Right atrium auricular region (tissue), 2 donors: ENCODE measurements at places on chromosomes 7 and 10. TPM values are rescaled to one million over a fixed set of nuclear protein-coding genes. Genes with fewer than 3 reads are reported as not detected.

The MAT1A gene
- total RNA-seq = not detected

- DNase-seq = no peak
Observed at GRCh38 chr7:628402-628763, 98.1 kb upstream of the DNAAF5 start.

DNA sequence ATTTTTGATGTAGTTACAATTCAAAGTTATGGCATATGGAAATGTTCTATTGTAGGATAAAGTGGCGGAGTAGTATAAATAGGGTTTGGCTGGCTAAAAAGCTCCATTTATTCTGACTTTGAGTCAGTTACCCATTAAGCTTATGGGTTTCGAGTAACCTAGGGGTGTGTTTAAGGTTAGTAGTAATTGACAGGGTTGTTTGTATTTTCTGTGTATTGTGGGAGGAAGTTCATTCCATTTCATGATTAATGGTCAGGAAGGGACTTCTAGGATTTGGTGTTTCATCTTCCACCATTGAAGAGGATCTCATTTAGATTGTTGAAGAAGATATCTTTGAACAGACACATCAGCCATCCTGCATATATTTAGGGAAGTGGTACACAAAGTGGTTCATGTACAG lies 75.0 kb downstream of the BICC1 start:
- no peak for DNase-seq

DNA sequence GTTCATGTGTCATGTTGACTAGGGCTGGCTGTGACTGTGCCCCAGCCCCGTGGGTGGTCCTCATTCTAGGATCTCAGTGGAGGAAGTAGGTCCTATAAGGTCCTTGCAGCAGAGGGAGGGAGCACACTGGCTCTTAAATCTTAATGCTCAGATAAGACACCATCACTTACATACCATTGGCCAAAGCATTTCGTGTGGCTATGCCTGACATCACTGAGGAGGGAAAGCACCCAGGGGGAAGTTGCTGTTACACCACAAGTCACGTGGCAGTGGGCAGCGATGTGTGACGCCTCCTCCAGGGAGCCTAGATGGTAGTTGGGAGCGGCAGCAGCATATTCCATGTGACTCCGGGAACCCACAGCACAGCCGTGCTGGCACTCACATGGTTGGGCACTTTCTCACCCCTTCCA lies 224.7 kb upstream of the SH2B2 start:
- DNase-seq = peak; percentile 64

The ACSL5 gene
- total RNA-seq = 12.0 TPM

The CTAGE8 gene
- 1.2 TPM for total RNA-seq

The KNDC1 gene
- 0.59 TPM for total RNA-seq

The TEX47 gene
- total RNA-seq = not detected

DNA sequence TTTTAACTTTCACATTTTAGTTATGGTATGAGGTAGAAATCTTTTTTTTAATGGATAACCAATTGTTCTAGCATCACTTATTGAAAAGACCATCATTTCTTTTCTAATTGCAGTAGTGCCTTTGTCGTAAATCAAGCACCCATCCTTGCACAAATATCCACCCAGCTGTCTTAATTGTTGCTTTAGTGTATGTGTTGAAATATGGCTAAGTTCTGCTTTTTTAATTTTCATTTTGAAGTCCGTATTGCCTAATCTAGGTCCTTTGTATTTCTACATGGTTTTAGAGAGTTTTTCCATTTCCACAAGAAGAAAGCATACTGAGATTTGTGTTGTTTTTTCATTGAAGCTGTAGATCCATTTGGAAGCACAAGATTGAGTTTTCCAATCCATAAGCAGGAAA lies 259.6 kb upstream of the SEMA3E start:
- no peak for DNase-seq

DNA sequence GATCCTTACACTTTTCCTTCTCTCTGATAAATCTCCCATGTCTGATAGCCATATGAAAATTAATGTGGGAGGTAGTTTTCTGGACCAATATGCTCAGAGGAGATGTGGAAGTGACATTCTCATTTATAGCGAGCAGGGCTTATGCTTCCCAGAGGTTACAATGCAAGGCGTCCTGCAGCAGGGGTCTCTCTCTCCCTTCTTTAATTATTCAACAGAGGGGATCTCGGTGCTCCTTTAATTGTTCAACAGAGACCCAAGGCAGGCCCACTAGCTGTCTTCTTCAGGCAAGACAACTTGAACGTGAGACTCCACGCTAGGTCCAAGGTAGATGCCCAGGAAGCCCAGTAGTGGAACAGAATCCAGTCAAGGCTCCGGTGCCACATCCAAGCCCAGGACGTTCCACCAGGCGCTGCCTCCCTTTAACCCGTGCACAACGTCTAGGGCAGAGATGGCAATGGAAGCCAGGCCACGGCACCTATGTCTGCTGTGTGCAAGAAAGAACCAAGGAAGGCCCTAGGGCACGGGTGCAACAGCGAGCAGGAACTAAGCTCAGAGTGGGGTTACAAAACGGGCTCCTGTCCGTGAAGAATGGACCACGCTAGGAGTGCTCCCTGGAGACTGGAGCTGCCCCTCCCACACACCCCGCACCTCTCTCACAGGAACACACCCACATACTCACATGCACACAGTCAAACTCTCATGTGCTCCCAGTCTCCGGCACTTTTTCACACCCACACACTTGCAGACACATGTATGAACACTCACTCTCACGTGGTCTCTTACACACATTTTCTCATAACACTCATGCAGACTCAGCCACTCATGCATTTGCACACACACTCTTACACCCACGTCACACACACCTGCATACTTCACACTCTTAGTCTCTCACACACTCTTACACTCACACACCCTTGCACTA lies 230.4 kb downstream of the TNS3 start:
- DNase-seq = no peak

GRCh38 chr10:60276232-60276631 lies 113.4 kb downstream of the ANK3 start:
- no peak for DNase-seq

GRCh38 chr10:75331081-75331480 lies 70.5 kb downstream of the ZNF503 start:
- no peak for DNase-seq

The ASZ1 gene
- not detected for total RNA-seq

DNA sequence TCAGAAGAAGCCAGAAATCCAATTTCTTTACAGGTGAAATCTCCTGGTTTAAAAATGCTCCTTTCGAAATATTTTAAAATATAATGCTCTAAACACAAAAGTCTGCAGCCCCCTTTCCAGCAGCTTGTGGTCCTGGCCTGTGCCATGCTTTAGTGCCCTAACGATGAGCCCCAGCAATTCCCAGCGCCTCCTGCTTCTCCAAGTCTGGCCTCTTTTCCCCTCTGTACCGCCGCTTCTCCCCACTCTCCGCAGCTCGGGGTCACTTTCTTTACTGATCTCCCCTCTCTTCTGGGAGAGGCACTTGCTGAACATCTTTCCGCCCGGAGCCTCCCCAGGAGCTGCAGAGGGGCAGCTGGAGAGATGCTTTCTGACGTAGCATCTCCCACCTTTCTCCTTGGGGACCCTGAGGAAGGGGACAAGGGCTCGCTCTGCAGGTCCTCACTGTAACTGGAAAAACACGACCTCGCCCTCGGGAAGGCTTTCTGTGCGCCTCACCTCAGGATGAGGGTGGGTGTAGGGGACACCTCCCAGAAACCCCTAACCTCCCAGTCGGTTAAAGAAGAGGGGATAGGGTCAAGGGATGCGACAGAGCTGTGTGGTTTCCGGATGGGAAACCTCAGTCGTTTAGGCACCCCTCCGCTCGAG lies 565 bp upstream of the INA start:
- no peak for DNase-seq

The CEP55 gene
- total RNA-seq = 1.8 TPM

The CYP26A1 gene
- not detected for total RNA-seq

DNA sequence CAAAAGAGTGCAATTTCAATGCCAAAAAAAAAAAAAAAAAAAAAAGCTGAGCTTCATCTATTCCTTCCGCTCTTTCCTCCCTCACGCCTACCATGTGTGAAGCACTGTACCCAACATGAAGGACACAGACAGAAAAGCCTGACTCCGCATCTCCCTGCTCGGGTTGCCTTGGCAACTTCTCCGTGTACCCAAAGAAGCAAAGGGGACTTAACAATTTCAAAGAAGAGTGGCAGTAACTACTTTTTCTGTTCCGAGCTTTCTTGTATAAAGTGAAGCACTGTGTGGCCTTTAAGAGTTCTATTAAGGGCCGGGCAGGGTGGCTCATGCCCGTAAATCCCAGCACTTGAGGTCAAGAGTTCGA lies 177.7 kb downstream of the PRKCQ start:
- no peak for DNase-seq

DNA sequence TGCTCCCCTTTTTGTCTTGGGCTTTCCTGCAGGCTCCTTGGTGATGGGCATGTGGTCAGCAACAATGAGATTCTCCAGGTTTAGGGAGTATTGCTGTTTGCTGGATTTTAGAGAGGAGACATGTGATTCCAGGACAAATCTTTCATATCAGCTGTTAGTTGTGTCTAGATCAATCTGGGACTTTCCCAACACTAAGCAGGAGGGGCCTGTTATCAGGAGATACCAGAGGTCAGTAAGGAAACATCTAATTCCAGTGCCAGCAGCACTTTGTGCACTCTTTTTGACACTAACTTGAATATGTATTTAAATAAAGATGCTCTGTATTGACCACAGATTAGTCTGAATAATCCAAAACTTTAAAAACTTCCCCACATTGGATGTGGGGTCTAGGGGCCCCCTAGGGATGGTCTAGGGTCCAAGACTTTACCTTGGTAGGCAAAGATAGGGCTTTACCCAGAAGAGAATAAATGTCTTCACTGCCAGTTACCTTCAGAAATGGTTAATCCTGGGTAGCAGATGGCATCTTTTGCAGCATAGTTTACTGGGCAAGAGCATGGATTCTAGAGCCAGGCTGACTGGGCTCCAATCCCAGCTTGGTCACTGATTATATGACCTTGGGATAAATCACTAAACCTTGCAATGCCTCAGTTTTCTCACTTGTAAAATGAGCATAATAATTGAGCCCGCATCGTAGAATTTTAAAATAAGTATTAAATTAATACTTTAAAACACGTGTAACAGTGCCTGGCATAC lies 6.4 kb upstream of the FIGNL1 start:
- DNase-seq = no peak

DNA sequence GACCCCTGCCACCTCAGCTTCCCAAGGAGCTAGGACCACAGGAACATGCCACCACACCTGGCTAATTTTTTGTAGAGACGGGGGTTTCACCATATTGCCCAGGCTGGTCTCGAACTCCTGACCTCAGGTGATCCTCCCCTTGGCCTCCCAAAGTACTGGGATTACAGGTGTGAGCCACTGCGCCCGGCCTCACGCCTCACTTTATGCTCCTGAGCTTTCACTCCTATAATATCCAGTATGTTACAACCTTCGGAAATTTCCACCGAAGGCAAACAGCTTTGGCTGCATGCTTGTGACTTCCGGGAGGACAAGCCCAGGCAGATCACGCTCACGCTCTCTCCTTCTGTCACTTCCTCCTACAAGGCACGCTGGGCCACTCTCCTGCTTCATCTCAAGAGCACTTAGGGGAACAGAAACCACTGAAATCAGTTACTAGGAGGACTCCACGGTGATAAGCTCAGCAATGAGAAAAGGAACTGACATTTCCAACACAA lies 4.4 kb upstream of the MAD1L1 start:
- peak; percentile 67 for DNase-seq

DNA sequence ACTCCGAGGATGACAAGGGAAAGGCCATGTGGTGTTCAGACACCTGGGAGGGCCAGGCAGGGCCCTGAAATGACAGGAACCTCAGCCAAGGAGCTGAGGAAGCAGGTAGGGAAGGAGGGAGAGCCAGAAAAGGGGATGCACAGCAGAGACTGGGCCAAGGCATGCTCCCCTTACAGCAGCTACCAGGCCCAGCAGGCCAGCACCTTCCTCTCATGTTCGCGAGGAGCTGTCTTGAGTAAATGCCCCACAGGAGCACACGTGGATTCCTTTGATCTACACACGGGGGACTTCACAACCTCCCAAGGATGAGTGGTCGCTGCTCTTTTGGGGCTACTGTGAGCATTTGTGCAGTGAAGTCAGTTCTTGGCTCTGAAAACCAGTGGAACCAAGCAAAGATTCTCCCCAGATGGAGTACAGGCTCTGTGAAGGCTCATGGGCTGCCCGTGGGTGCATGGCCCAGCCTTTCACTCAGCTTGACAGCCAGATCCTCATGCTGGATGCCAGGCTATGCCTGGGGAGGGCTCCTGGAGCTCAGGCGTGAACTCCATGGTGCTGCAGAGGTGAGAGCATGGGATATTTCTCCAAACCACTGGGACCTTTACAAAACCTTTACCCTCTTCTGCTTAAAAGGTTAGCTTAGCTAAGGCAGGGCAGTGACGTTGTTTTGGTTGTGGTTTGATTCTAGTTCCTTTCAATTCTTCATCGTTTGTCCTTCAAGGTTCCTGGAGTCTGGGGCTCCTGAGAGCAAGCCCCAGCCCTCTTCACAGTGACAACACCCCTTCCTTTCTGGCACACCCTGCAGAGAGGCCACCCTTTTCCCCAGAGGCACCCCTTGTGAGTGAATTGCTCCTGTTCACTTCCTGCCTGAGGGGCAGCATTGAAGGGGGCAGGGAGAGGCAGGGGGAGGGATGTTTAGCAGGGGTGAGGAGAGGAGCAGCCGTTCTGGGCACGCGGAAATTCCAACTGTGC lies 74.2 kb upstream of the ZPBP start:
- DNase-seq = no peak

The ZNF438 gene
- total RNA-seq = 14.5 TPM

DNA sequence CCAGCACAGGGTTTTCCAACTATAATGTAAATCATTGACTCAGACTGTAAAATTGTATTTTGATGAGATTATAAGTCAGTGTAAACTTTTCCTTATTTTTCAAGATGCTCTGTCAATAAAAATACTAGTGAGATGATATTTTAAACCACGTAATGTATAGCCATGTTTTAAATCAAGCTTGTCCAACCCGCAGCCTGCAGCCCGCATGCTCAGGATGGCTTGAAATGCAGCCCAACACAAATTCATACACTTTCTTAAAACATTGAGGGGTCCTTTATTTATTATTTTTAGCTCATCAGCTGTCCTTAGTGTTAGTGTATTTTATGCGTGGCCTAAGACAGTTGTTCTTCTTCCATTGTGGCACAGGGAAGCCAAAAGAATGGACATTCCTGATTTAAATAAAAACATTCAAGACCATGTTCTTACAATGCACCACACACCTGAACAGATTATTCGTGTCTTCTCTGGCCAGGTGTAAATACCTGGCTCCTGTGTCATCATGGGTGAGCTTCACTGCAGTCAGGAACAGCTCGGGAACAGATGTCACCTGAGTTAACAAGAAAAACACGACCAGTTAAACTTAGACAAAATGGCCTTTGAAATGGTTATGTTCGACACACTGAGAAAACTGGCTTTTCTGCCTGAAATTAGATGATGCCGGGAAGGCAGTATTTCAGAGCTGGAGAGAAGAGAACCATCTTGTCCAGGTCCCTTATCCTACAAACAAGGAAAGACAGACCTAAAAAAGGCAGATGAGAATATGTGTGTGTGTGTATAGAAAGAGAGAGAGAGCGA lies 5.9 kb downstream of the PITRM1 start:
- no peak for DNase-seq

The ADAMTS14 gene
- not detected for total RNA-seq

The PMS2 gene
- total RNA-seq = 5.3 TPM

The PALD1 gene
- 8.5 TPM for total RNA-seq

GRCh38 chr7:147207988-147208387 lies 1091.4 kb downstream of the CNTNAP2 start:
- DNase-seq = no peak
